ENCODE measurements at places on chromosomes 3 and 15.

DNA sequence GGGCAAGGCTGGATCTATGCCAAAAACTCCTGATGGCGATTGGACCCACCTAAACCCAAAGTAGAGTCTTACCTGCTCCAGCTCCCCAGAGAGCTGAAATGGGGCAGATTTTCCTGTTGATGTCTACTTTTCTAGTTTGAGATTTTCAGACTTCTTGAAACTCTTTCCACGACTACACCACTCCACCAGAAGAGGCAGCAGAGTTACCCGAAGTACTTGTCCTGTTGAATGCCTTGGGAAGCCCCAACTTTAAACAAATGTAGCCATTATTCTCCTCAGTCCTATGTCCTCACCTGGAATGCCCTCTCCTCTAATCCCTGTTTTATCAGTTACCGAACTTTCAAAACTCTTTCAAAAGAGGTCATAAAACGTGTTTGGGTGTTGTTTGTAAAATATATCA, 843.8 kb downstream of the VGLL3 start:
- DNase-seq: no peak

DNA sequence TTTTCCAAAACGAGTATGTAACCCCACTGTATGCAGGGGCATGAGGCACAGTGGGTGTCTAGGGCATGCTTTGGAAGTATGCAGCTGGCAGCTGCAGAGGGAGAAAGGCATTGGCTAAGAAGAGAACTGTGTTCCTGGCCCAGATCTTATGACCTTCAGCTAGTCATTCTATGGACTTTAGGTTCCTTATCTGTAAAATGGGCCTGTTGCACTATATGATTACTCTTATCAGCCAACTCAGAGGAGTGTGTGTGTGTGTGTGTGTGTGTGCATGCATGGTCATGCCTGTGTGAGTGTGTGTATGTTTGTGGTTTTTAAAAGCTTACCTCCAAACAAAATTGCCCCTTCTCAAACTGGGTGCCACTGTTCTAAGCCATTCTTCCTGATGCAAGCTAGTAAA, 27.4 kb upstream of the CHST2 start:
- DNase-seq: no peak

GRCh38 chr3:191301017-191301416, 28.2 kb upstream of the CCDC50 start:
- DNase-seq: no peak

- DNase-seq: no peak
Observed at GRCh38 chr3:64355401-64355807, 130.1 kb upstream of the PRICKLE2 start.

DNA sequence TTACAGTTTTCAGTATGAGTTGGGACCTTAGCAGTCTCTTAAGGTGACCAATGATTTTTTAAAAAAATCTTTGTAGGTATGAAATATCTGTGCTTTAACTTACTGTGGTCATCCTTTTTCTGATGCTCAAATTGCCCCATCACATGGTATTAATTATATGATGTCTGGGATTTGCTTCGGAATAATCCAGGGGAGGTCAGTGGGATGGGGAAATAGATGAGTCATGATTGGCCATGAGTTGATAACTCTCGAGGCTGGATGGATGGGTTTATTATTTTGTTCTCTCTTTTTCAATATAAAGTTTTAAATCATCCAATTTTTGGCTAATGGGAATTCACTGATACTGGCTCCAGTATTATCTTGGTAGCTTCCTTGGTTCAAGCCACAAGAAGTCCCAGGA, 370.3 kb upstream of the TPM1 start:
- no peak for DNase-seq

DNA sequence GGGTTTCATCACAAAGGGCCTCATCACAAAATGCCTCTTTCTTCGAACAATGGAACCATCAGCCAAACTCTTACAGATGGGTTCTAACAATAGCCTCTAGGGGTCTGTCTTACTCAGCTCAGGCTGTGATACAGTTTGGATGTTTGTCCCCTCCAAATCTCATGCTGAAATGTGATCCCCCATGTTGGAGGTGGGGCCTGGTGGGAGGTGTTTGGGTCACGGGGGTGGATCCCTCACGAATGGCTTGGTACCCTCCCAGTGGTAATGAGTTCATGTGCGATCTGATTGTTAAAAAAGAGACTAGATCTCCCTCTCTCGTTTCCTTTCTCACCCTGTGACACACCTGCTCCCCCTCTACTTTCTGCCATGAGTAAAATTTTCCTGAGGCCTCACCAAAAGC, 47.9 kb upstream of the LIPC start:
- peak; percentile 8 for DNase-seq

GRCh38 chr3:165156757-165157420, 39.3 kb downstream of the SLITRK3 start:
- no peak for DNase-seq

- DNase-seq: no peak
Observed at GRCh38 chr15:65982627-65983322, 113.5 kb downstream of the RAB11A start.

DNA sequence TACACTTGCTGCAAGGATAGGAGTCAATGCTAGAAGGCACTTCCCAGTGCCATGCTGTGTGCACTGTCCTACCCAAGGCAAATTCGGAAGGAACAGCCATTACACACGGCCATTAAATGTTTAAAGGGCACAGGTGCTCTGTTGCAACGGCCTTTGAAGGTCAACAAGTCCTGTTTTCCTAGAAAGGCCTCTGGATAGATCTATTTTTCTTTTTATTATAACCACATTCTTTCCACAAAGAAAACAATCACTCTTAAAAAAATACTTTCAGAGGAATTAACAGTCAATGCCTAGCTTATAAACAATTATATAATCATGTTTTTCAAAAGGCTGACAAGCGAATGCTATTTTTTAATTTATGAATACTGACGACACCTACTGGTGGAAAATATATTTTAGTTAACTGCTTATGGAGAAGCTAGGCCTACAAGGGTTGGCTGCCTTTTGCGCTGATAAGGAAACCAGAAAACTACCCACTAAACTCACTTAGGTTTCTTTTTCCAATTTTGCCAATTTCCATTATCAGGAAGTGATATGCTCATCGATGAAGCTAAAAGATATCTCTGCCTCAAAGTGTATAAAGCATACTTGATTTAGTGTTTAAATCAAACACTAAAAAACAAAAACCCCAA, 2.4 kb downstream of the ARHGEF3 start:
- no peak for DNase-seq

DNA sequence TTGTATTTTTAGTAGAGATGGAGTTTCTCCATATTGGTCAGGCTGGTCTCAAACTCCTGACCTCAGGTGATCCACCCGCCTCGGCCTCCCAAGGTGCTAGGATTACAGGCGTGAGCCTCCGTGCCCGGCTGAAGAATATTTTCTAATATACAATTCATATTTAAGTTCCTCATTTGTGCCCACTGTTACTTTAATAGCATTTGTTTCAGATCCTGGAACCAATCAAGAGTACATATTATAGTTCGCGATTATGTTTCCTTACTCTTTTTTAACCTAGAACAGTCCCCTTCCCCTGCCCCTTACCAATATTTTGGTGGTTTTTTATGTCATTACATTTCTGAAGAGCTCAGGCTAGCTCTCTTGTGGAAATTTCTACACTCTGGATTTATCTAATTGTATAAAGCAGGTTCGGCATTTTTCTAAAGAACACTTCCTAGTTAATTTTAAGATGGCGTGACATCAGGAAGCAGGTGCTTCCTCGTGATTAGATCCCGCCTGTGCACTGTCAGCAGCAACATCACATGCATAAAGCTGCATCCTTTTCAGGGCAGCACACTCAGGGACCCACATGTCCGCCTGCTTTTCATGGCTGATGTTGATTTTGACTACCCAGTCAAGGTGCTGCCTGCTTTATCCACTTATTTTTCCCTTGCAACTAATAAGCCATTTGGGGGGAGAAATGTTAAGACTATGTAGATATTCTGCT, 88.7 kb upstream of the EPHB3 start:
- no peak for DNase-seq

DNA sequence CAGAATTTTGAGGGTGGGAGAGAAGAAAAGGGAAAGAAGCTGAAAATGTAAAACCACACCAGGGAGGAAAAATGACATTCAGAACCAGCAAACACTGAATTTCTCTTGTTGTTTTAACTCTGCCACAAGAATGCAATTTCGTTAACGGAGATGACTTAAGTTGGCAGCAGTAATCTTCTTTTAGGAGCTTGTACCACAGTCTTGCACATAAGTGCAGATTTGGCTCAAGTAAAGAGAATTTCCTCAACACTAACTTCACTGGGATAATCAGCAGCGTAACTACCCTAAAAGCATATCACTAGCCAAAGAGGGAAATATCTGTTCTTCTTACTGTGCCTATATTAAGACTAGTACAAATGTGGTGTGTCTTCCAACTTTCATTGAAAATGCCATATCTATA, 15.5 kb downstream of the GREM1 start:
- DNase-seq: no peak

DNA sequence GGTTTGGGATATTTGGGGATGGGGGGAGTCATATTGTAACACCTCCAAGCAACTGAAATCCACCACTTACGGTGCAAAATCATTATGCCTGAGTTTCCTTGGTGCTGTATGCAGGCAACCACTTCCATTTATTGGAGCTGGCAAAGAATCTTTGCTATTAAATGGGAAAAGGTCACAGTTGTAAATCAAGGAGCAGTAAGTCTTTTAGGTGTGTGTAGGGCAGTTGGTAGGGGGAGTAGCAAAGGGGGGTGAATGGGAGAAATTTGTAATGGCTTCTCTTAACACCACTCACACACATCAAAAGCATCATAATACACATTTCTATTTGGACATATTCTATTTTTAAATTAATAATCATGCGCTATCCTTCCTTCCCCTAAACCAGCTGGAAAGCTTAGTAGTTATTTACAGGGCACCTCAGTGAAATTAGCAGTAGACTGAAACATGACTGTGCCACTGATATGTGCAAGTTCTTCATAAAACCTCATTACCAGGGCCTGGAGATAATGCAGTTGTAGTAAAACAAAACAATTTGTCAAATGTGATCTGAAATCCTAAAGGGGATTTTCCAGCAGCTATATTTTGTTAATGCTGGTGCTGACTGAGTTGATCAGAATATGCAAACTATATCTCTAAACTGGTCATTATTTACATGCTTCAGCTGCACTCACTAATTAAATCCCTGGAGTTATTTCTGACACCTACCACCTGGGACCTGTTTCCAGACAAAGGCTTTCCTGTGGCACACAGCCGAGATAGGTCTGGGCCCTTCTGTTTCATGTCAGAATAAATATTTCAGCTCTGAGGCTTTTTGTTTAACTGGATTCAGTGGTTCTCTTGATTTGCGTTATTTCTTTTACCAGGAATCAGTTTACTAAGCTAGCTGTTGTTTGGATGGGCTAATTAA, 90.1 kb downstream of the B3GALNT1 start:
- DNase-seq: no peak

- no peak for DNase-seq
Observed at GRCh38 chr3:190288836-190289235, 33.4 kb downstream of the CLDN1 start.

- no peak for DNase-seq
Observed at GRCh38 chr3:146166826-146167225, 5.8 kb upstream of the PLOD2 start.

DNA sequence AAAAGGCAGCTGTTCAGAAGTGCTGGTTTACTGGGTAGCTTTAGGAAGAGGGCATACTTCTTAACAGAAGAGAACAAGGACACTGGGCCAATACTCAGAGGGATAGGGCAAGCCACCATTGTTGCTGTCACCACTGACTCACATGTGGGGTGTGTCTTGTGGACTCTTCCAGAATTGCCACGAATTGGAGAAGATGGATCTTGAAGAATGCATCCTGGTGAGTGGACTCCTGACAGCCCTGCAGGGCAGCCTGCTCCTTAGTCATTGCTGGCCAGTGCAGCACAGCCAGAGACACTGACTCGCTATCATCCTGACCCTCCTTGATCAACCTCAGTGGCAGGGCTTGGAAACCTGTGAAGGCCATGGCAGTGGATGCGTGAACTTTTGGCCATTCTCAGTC, 62.3 kb downstream of the UBP1 start:
- DNase-seq: no peak

- DNase-seq: no peak
Observed at GRCh38 chr3:139024968-139025367, 4.2 kb upstream of the PRR23B start.

DNA sequence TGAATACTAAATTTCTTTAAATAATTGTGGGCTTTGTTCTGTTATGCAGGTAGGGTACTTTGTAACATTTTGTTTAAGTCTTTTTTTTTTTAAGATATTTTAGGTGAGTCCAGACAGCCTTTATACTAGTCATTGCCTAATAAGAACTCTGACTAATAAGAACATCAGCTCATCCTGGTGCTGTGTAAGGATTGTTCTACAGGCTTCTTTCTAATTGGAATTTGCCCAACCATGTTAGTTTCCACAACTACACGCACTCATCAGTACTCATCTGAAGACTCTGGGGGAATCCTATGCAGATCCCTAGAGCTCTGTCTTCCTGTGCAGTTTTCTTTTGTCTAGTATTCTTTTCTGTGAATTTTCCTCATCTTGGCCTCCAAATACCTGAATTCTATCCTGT, 741.8 kb downstream of the IGSF11 start:
- no peak for DNase-seq

DNA sequence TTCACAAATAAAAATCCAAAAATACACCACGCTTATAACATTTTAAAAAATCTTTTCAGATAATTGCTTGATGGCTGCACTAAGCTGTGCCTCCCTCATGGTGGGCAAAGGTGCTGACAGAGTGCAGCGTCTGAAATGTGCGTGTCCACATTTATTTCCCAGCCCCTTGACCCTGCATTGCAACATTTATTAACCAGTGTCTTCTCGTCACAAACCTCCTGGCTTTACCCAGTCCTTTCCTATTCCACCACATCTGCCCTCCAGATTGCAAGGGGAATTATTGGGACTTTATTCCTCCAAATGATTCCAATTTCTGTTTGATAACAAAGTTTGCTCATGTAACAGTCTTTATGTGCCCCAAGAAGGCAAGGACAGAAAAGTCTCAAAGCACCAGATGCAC, 5.5 kb downstream of the RASGRP1 start:
- no peak for DNase-seq

DNA sequence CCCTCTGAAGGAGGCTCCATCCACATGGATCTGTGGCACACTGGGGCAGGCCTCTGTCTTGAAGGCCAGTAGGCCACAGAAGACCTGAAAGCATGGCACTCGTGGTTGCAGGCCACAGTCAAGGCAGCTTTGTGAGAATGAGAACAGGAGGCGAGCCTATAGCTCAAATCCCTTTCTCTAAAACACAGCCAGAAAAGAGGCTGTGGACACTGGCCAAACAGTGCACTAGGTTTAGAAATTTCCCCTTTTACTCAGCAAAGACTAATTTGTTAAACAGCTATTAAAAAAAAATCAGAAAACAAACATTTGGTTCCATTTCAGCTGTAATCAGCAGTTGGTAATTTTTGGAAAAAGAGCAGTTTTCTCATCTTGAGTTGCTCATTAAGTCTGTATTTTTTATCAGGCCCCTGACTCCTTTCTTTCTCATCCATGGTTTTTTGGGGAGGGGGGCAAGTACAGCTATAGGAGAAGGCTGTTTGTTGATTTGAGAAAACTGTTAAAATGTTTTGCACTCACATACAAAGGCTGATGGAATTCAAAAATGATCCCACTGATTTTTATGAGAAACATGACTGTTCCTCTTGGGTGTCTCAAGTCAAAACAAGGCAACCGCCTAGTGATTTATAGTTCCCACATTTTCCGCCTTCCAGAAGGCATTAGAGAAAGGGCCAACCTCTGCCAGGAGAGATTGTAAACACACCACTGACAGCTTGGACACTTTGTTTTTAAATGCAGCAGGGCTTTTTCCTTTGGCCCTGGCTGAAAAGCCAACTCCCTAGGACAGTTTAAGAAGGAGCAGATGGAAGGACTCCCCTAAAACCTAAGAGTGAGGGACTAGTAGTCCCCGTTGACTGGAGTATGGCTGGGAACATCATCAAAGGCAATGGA, 28.1 kb downstream of the PARP16 start:
- DNase-seq: no peak

GRCh38 chr3:112776836-112777235, 69.8 kb downstream of the CD200R1L start:
- DNase-seq: no peak

All from activated T-helper 1 cell treated with anti-CD3 and anti-CD28 coated beads, Interleukin-2, amount 50 U/mL, for 16 hours (primary cell).